ENCODE measurements at places on chromosomes 6 and 20.

- DNase-seq, result no peak
These were observed 218.5 kb downstream of the SIM1 start for GRCh38 chr6:100246206-100246605.

GRCh38 chr6:159008656-159009288, 8.8 kb upstream of the RSPH3 start:
- DNase-seq, result no peak

- DNase-seq, result peak; percentile 57
These were observed 113.1 kb downstream of the ADAT2 start for GRCh38 chr6:143337201-143337949.

GRCh38 chr6:166335378-166336302, 6.7 kb downstream of the SFT2D1 start:
- DNase-seq, result no peak

DNA sequence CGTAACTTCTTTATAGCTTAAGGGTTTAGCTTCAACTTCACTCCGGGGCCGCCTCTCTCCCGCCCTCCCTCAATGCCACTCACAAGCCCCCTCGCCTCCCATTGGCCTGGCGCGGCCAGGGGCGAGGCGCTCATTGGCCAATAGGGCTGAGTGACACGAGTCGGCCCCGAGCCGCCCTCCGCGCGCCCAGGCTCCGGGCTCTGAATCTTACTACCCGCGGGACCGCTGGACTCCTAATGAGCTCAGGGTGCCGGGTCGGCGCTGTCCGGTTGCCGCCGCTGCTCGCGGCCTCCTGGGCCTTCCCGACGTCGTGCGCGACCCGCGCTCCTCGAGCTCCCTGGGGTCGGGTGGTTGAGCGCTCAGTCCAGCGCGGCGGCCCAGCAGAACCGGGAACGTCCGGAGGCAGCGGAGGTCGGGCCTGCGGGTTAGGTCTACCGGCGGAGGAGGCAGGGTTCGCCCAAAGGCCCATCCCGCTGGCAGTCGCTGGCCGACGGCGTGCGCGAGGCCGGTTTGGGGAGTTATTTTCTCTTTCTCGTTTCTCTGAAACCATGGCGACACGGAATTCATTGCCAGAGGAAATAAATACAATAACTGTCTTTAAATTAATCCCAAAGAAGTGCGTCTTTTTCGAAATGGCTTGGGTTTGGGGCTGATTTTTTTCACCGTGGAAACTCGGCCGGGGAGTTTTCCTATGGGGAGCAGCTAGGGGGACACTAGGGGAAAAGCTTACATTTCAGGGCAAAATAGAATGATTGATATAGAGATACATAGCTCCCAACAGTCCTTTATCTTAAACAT, at the start of gene SIM1:
Gene SIM1, minus strand, starts transcription at position 19 of the 798 bp plus-strand sequence. CDS start 1,453 bp downstream, outside the sequence.
- no peak for DNase-seq

DNA sequence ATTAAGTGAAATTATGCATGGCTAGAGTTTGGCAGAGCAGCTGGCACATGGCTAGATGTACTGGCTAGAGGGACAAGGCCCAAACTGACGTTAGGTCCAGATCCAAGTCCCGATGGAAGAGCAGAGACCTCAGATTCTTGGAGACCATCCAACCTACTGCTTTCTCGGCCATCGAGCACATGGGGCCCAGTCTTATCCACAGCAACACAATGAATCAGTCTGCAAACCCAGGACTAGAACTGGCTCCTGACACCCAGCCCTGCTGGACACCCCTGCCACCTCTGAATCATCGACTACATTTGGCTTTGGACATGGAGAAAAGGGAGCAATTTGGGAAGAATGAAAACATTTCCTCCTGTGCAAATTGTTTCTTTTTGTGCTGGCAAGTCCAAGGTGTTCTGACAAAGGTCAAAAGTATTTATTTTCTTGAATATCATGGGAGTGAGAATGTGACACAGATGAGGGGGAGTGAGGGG, 23.9 kb upstream of the YWHAB start:
- DNase-seq, result no peak

DNA sequence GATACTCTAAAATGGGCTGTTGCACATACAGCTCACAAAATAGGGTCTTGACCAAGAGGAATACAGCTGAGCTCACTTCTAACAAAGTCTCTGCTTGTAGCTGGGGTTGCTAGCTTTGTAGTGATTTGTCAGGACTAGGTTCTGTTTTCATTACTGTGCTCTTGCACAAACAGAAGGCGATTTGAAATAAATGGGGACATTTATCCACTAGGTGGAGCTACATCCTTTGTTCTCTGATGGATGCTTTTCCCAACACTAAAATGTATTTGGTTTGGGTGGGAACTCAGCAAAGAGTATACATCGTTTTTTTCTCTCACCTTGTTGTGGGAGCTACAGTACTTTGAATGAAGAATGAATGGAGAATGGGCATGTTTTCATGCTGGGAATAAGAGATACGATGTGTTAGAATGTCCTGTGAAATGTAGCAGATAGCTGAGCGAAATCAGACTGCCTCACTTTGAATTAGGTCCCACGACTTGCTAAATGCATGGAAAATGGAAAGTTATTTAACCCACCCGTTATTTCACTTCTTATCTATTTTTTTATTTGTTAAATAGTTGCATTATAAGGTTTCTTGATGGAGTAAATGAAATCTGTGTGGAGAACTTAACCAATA, 494.7 kb upstream of the MAP3K7 start:
- DNase-seq, result no peak

- no peak for DNase-seq
These were observed 73.2 kb downstream of the JPH2 start for GRCh38 chr20:44113618-44114376.

DNA sequence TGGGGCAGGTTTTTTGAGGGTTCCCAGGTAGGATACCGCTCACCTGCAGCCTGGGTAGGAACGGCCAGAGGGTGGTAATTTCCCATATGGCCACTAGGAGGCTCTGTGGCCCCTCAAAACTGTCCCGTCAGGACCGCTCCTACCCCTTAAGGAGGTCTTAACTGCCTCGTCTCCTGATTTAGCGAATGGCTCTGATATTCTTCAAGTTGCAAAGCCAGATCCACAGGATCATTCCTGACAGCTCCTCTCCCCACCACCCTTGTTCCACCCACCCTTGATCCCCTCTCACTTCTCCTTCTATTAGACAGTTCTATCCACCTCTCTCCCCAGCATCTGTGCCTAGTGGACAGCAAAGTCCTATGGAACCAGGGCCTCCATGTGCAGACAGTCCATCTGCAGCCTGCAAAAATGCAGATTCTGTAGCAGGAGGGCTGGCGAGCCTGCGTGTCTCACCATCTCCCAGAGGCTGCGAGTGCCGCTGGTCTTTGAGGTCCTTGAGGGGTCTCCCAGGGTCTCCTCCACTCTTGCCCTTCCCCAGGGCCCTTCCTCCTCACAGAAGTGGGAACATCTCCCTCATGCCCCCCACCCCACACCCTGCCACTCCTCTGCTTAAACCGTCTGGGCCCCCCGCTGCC, 34.3 kb upstream of the ZBP1 start:
- DNase-seq, result peak; percentile 64

DNA sequence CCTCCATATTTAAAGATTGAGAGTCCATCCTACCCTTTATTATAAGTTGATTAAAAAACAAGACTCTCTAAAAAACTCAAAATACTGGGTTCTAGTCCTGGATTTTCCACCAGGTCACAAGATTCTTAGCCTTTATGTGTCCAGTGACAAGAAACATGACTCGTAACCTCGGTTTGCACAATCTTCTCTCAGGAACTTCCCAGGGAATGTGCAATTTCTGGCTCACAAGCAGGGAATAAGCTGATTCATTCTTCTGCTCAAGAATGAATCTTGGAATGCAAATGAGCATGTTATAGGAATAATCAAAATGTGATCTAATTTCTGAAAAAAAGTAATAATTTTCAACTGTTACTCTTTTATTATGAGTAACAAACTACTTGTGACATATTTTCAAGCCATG, 45.1 kb downstream of the OGFRL1 start:
- DNase-seq, result no peak

DNA sequence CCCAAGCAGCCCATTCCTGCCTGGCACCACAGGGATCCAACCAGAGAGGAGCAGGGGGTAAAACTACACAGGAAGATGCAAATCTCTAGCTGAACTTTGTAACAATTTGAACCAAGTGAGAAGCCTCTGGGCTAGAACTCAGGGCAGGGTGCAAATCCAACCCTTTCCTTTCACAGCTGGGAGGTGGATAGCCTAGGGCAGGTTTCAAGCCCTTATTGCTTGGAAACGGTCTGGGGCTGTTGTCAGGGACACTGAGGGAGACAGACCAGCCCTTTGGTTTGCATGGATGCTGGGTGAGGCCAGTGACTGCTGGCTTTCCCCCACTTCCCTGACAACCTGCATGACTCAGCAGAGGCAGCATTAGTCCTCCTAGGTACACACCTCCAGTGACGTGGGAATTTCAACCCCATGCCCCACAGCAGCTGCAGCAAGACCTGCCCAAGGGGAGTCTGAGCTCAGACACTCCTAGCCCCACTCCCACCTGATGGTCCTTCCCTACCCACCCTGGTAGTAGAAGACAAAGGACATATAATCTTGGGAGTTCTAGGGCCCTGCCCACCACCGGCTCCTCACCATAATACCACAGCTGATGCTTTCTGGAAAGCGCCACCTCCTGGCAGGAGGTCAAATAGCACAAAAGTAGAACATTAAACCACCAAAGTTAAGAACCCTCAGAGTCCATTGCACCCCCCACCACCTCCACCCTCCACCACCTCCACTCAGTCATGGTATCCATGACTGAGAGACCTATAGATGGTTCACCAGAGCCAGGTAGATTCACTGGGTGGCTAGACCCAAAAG, 797.7 kb upstream of the MAN1A1 start:
- no peak for DNase-seq

- DNase-seq, result no peak
These were observed 177.2 kb upstream of the EXOC2 start for GRCh38 chr6:870096-870495.

DNA sequence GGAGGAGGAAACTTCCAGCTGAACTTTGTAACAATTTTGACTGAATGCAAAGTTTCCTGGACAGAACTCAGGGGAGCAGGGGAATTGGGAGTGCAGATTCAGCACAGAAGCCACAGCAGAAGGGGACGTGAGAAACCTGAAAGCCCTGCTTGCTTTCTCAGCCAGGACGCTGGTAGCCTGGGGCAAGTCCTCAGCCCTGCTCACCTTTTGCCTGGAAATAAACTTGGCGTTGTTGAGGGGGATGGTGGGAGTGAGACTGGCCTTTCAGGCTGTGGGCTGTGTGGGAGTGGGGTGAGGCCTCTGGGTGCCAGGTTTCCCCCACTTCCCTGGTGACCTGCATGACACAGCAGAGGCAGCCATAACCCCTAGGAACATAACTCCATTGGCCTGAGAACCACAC, 238.1 kb upstream of the HS3ST5 start:
- DNase-seq, result no peak

DNA sequence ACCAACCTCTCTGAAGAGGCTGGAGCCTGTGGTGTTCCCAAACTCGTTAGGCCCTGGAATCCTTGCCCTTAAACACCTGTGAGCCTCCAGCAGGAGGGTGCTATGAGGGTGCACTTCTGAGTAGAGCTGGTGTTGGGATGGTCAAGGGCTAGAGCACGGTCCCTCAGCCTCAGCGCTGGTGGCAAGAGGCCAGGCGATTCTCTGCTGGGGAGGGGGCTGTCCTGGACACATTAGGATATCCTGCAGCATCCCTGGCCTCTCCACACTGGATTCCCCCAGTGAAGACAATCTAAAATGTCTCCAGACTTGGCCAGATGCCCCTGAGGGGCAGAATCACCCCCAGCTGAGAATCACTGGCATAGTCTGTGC, 157.8 kb downstream of the SYCP2 start:
- DNase-seq, result no peak

- DNase-seq, result no peak
These were observed 62.0 kb downstream of the KCNS1 start for GRCh38 chr20:45038745-45039474.

Measured in activated naive CD8-positive, alpha-beta T cell treated with anti-CD3 and anti-CD28 coated beads, Interleukin-2, amount 50 U/mL, for 24 hours (primary cell).